ENCODE measurements at places on chromosomes 12 and 14. TPM values are rescaled to one million over a fixed set of nuclear protein-coding genes. Genes with fewer than 3 reads are reported as not detected.

DNA sequence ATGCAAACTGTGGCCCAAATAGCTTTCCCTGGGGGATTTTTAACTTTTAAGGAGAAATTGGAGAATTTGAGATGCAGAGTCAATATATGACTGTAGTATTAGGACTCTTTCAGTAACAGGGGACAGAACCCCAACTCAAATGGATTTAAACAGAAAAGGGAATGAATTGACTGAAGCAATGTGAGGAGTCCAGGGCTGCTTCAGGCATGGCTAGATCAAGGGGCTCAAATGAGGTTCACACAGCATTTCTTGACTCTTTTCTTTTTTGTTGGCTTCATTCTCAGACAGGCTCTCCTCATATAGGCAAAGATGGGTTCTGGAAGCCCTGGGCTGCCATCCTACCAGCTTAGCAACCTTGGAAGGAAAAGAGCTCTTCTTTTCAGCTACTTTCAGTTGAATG, 13.6 kb downstream of the HNF1A start:
- no peak for DNase-seq

GRCh38 chr12:15323480-15323879, 1.2 kb downstream of the PTPRO start:
- no peak for DNase-seq

- no peak for DNase-seq
These were observed 1.1 kb upstream of the VCPKMT start for GRCh38 chr14:50117456-50117855.

SLC17A8 gene
- not detected for total RNA-seq

Data from cardiac septum (tissue), 1 donor.